ENCODE measurements at places on chromosomes 12 and 14.
A peak's percentile ranks its signal among the peaks of the same experiment; 100 is the strongest.

DNA sequence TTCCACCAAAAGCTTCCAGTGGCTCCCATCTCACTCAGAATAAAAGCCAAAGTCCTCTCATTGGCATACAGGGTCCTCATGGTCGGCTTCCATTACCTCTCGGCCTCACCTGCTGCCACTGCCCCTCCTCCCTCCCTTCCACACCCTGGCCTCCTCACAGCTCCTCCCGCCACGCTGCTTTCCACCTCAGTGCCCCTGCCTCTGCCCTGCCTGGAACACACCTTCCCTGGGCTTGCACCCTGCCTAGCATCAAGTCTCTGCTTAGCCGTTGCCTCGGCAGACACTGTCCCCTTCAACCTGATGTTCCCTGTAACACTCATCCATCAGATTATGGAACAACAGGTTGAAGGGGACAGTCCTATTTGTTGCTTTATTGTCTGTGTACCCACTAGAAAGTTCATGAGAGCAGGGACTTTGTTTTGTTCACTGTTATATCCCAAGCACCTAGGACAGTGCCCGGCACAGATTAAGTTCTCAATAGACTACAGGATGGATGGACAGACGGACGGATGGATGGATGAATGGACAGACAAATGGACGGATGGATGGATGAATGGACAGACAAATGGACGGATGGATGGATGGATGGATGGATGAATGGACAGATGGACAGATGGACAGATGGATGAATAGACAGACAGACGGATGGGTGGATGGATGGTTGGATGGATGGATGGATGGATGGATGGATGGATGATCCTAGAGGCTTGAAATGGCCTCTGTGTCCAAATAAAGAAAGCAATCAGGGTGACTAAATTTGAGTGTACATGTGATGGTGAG, 14.9 kb downstream of the FIGNL2 start:
- no peak for ATAC-seq

DNA sequence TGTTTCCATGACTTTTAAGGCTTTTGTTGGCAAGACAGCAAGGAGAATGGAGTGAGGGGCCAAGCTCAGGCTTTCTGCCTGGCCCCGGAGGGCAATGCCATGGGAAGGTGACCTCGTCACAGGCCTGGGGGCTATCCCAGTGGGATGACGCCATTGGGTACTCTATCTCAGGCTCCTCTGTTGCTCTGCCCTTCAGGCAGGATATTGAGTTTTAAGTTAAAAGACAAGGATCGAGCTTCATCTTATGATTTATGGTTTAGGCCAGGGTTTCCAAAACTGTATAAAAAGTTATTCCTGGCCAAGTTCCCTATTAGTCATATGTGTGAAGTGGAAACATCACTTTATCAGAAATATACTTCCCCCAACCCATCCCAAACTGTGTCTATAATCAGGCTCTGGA, 127.7 kb downstream of the ZFP36L1 start:
- no peak for ATAC-seq

- ATAC-seq, result no peak
Observed at GRCh38 chr12:69397978-69398377, 38.4 kb downstream of the YEATS4 start.

GRCh38 chr12:99146730-99147129, 500.8 kb upstream of the GARIN6 start:
- no peak for ATAC-seq

- ATAC-seq, result no peak
Observed at GRCh38 chr12:5921966-5922899, 22.8 kb downstream of the ANO2 start.

GRCh38 chr14:26218861-26219260, 379.0 kb downstream of the NOVA1 start:
- ATAC-seq, result no peak

- peak; percentile 91 for ATAC-seq
Observed at GRCh38 chr14:65006261-65006721, 19.6 kb downstream of the FNTB start.

GRCh38 chr14:106023411-106023810, 497.0 kb downstream of the TMEM121 start:
- no peak for ATAC-seq

- peak; percentile 98 for ATAC-seq
Observed at GRCh38 chr12:88420457-88420856, 159.8 kb downstream of the KITLG start.

DNA sequence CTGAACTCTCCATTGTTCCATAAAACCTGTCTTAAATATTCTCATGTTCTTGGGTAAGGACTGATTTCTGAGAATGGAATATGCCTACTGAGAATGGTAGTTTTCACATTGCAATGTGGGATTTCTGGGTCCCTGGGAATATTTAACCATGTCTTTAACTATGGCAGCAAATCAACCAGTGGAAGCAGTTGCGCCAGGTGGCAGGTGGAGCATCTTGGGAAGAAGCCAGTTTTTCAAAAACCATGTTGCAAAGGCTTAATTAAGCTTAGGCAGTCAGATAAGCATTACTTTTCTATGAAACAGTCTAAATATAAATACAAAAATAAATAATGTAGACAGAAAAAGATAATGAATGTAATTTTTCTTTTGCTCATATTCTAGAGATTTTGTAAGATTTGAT, 448.1 kb downstream of the ADAMTS20 start:
- ATAC-seq, result no peak

DNA sequence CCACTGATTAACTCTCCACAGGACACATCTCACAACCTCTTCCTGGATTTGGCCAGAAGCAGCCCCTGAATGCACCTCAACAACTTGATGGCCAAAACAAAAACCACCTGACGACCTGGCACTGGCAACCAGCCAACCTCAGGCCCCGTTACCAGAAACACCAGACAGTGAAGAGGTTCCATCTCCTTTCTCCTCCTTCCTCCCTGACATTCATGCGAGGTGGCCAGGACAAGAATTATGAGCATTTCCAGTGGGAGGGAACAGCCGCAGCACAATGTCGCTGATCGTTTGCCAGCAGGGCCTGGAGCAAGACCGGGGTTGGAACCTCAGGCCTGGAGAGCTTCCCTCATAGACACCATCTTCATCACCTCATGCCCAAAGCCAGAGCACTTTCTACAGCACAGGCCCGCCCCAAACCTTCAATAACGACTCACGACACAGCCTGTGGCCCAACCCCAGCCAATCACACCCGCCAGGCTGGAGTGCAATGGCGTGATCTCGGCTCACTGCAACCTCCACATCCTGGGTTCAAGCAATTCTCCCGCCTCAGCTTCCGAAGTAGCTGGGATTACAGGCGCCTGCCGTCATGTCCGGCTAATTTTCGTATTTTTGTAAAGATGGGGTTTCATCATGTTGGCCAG, 48.7 kb downstream of the CCDC88C start:
- no peak for ATAC-seq

GRCh38 chr14:70108419-70108818, 80.3 kb downstream of the SLC8A3 start:
- ATAC-seq, result no peak
